ENCODE measurements at places on chromosomes 4 and X. TPM values are rescaled to one million over a fixed set of nuclear protein-coding genes. Genes with fewer than 3 reads are reported as not detected.

- DNase-seq = no peak
Measured at GRCh38 chr4:153140294-153140693, 63.9 kb upstream of the TRIM2 start.

DNA sequence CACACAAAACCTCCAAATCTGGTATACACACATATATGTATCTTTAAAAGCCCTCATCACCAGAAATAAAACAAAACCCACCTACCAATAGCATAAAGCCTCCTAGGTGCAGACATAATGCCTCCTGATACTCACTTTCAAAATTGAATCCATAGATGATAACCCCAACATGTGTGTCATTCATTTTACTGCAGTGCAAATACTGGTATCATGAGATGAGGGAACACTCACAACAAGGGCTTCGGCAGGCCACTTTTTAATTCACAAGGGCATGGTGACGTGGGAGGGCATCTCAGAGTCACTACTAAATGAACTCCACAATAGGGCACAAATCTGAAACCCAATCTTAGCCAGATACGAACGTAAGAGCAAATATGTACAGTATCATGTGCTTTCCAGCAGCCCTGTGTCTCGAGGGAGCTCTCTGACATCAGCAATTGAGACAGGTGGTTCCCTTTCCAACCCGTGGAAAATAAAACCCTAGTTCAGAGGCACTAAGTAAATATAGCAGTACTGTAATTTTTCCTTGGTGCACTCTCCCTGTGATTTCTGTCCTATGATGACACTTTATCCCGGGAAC is 14.1 kb upstream of the PPARGC1A start:
- no peak for DNase-seq

GRCh38 chr4:98963538-98964433 is 31.7 kb upstream of the METAP1 start:
- no peak for DNase-seq

DNA sequence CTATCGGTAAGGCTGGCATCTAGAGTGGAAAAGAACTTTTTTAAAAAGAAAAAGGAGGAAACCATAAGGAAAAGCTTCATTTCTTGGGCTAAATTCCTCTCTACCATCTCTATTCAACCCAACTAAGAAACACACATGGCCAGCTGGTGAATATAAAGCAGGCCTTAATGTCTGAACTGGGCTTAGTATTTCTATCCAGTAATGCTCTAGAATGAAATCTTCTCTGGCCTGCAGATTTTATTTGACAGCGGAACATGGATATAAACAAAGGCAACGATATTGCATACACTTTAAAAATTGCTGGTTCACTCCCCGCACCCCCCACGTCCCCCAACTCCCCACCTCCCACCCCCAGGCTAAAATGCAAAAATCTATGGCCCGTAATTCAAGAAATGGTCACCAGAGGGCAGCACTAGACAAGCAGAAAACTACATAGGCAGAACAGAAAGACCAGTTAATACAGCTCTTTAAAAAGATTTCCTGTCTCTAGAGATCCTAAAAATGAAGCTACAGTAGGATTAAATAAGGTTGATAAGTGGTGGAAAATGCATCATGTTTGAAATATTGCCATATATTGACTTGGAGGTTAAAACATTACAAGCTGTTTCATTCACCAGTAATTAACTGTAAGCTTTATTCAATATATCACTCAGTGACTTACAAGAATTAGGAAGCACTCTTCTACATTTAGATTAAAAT is 155.2 kb upstream of the GALNT7 start:
- DNase-seq = no peak

- no peak for DNase-seq
Measured at GRCh38 chr4:53183754-53184153, 182.1 kb downstream of the SCFD2 start.

- no peak for DNase-seq
Measured at GRCh38 chr4:8105306-8106100, 53.1 kb downstream of the ABLIM2 start.

The PPP1R2C gene
- total RNA-seq = not detected

DNA sequence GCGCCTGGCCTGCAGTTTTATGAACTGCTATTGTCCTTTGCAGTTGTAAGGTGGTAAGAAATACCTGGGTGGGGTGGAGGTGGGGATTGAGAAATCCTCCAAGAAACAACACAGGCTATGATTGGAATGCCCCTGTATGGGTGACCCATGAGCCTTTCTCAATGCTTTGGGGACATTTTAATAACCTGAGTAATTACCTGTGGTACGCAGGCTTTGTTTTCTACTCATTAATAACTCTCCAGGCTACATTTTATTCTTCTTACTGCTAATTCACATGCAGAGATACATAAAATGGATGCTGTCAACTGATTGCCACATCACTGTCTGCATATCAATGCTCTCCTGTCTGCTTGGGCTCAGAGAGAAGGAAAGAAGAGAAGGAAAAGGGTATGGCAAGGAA is 41.8 kb downstream of the PHEX start:
- no peak for DNase-seq

DNA sequence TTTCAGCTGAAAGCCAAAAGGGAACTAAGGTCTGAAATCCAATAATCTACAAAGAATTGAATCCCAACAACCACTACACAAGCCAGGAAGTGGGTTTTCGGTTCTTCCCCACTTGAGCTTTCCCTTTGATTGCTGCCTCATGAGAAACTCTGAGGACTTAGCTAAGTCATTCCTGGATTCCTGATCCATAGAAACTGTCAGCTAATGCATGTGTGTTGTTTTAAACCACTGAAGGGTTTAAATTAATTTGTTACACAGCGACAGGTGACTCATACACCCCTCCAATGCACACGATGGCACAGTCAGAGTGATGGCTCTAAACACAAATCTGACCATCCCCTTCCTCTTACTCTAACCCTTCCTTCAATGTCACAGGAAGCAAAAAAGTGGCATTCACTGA is 282.9 kb downstream of the RAB28 start:
- DNase-seq = no peak

DNA sequence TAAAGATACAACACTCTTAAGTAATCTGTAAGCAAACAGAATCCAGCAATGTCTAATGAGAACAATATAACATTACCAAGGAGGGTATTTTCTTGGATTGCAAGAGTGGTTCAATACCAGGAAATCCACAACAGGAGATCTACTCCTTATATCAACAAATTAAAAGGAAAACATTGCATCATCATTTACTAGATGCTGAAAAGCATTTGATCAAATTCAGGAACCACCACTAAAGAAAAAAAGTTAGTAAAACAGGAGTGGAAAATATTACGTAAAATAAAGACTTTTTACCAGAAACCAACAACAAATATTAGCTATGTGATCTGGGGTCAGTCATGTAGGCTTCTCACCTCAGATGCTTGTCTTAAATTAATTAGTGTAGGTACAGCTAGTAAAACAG is 66.8 kb upstream of the MAB21L2 start:
- no peak for DNase-seq

DNA sequence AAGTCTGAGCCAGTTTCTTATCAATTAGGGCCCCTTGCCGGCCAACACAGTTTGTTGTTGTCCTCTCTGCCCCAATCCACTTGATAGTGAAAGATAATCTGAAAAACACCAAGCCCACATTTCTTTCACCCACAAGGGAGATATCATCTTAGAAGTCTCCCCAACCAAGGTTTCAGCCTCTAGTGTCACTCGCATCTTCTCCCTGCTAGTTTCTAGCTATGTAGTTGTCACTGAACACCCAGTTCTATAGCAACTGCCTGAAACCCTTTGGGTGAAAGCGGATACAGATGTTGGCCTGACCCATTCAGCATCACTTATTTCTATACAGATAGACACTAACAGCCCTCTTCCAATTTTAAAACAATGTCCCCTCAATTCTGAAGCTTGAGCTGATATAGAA is 116.3 kb downstream of the BMP15 start:
- no peak for DNase-seq
